Activated T-helper 1 cell treated with anti-CD3 and anti-CD28 coated beads, Interleukin-2, amount 50 U/mL, for 16 hours (primary cell): ENCODE measurements at places on chromosomes 1 and 21.

DNA sequence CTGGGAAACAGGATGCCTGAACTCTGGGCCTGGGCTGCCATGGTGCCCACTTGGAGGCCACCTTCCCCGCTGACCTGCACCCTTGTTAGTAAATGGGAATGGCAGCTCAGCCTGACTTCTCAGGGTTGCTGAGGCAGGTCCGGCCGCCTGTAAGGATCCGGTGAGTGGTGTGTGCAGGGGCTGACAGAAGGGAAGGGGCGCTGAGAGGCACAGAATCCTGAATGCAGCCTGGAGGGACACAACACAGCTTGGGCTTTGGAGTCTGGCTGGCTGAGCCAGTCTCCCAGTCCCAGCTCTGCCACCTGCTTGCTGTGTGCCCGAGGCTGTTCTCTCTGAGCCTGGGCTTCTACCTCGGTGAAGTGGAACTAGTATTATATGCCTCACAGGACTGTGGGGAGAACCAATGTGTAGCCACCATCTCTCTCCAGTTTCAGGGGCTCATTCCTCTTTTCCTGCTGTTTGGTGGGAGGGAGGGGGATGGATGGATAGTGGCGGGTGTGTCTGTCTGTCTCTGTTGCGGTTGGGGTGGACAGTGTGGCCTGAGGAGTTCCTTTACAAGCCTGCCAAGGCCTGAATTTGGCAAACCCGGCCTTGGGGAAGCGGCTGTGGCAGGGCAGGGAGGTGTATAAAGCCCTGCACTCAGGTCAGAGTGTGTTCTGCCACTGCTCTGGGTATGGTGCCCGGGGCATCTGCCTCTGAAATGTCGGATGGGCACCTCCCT lies 18.0 kb downstream of the ADORA1 start:
- no peak for DNase-seq

- no peak for DNase-seq
Measured at GRCh38 chr21:34219334-34220060, 144.3 kb upstream of the KCNE2 start.

DNA sequence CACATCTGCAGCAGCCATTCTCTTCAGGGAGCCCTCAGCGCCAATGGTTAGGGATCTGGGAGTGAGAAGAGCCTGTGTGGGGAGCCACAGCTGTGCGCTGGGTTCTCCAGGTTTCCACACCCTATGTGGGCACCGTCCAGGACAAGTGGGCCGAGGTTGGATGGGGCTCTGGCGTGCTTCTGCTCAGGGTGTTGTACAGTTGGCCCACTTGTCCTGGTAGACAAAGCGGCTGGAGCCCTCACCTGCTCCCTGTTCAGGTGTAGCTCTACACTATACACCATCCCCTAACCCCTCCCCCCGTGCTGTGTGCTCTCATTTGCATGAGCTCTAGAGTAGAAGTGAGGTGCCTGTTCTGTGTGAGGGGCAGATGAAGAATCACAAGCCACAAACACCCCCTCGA lies 12.2 kb downstream of the SH3BP5L start:
- DNase-seq, result no peak

- peak; percentile 45 for DNase-seq
Measured at GRCh38 chr1:159854693-159855192, 7.7 kb downstream of the VSIG8 start.

GRCh38 chr1:209249280-209249670 lies 334.2 kb upstream of the CAMK1G start:
- no peak for DNase-seq

GRCh38 chr1:228392111-228392936 lies 14.3 kb downstream of the TRIM11 start:
- no peak for DNase-seq
